ENCODE measurements at places on chromosomes 7 and 10. TPM values are rescaled to one million over a fixed set of nuclear protein-coding genes. Genes with fewer than 3 reads are reported as not detected.
A peak's percentile ranks its signal among the peaks of the same experiment; 100 is the strongest.

The DGKI gene
- 7.2 TPM for total RNA-seq

The CAV1 gene
- 465 TPM for total RNA-seq

The MEOX2 gene
- total RNA-seq = 12.9 TPM

- no peak for DNase-seq
These were observed 132.7 kb downstream of the SH3PXD2A start for GRCh38 chr10:103722632-103723031.

GRCh38 chr10:113291413-113291812 is 261.4 kb upstream of the HABP2 start:
- DNase-seq = no peak

DNA sequence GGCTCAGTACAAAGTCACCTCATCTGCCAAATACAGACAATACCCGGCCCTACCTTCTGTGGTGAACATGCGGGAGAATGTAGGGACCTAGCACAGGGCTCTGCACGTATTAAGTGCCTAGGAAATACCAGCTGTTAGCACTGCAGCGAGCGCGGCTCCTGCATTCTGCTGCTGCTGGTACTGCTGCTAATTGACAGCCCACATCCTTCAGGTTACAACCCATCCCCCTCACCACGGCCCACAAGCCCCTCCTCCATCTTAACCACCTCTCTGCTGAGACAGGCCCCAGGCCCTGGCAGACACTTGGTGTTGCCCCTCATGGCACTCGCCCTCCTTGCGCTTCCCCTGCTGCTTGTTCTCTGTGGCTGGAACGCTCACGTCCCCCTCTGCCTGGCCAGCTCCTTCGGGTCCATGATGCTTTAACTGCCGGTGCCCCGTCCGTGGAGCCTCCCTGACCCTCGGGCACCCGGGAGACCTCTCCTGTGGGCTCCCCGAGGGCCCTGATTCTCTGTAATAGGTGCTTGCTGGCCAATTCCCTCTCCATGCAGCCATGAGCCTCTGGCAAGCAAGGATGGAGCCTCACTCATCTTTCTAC is 53.3 kb upstream of the LOXL4 start:
- no peak for DNase-seq

DNA sequence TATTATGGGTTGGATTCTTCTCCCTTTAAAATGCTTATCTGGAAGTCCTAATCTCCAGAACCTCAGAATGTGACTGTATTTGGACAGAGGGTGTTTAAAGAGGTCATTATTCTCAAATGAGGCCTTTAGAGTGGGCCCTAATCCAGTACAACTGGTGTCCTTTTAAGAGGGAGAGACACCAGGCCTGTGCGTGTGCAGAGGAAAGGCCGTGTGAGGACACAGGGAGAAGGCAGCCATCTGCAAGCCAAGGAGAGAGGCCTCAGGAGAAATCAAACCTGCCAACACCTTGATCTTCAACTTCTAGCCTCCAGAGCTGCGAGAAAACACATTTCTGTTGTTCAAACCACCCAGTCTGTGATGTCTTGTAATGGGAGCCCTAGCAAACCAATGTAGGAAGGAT is 235.4 kb upstream of the MYO3A start:
- no peak for DNase-seq

The CYP3A4 gene
- 0.32 TPM for total RNA-seq

DNA sequence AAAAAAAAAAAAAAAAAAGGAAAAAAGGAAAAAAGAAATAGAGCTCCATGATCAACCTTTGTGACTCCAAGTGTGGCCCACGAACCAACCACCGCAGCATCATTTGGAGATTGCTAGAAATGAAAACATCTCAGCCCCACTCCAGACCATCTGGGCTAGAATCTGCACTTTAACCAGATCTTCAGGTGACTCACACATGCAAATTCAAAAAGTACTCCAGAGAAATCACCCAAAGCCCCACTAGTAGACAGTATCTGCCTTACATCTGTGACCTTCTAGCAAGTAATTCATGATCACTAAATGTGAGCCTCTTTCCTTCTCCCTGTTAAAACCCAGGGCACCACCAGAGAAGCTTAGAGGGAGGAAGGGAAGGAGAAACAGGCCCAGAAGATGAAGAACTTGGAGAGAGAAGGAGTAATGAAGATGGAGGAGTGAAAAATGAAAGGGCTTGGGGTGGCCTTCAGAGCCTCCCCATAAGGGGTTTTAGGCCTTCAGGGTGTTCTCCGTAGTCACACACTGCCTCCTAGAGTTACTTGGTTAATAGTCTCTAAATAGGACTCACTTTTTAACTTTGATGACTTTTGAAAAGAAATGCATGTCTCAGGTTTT is 94.0 kb downstream of the SLC37A3 start:
- no peak for DNase-seq

DNA sequence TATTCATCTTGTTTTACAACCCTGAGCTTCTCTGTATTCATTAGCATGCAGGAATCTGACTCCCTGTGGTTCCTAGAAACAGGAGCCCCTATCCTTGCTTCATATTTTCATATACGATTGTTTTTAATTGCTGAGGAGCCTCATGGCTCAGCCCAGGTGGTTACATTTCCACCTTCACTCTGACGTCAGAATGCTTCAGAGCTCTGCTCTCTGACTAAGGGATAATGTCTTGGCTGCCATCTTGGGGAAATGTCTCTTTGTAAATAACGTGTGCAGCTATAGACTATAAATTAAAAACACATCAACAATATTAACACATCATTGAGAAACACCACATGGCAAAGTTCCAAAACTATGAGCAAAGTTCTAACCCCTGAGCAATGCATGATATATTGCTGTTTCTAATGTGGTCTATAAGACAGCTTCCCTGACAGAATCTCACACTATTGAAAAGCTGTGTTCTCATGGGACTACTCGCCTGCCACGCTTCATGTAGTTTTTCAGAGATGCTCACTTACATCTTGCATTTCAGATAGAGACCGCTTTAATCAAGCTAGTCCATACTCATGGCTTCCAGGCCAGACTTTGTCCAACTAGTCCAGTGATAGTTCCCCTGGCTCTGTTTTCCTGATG is 227.0 kb downstream of the SORCS3 start:
- DNase-seq = no peak

The LRRC18 gene
- not detected for total RNA-seq

The BICC1 gene
- total RNA-seq = 14.2 TPM

- DNase-seq = peak; percentile 35
These were observed 3.3 kb downstream of the GRID1 start for GRCh38 chr10:86363184-86363832.

- no peak for DNase-seq
These were observed 94.9 kb downstream of the GFRA1 start for GRCh38 chr10:116178086-116178605.

GRCh38 chr10:125097409-125098070 is 62.8 kb downstream of the CTBP2 start:
- no peak for DNase-seq

GRCh38 chr7:158160199-158160598 is 427.4 kb downstream of the PTPRN2 start:
- no peak for DNase-seq

The CDNF gene
- total RNA-seq = 1.3 TPM

DNA sequence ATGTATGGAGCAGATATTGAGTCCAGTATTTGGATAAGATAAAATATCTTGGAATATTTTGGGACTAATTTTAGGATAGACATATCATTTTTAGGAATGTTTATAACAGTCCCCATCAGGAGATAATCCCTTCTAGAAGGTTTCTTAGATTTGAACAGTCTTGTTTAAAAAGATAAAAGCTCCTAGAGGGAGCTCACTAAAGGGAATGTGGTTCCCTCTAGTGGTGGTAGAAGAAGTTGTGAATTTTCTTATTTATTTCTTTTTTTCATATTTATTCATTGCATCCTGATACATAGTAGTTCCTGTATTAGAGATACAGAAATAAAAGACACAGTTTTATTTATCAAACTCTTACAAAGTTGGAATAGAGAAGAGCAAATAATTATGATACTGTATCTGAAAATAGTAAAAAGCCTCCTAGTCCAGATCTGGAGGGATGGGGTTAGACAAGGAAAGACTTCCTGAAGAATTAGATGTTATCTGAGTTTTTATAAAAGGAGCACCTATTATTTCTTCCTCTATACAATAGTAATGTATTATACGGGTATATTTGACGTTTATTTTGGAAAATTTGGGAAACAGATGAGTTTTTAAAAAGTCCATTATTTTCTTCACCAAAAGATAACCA is 24.5 kb upstream of the KLF14 start:
- no peak for DNase-seq

The NME8 gene
- total RNA-seq = not detected

GRCh38 chr10:52566471-52567246 is 205.9 kb downstream of the MBL2 start:
- no peak for DNase-seq

- no peak for DNase-seq
These were observed 900.3 kb upstream of the SORCS1 start for GRCh38 chr10:108064746-108065260.

The GGCT gene
- 22.0 TPM for total RNA-seq

DNA sequence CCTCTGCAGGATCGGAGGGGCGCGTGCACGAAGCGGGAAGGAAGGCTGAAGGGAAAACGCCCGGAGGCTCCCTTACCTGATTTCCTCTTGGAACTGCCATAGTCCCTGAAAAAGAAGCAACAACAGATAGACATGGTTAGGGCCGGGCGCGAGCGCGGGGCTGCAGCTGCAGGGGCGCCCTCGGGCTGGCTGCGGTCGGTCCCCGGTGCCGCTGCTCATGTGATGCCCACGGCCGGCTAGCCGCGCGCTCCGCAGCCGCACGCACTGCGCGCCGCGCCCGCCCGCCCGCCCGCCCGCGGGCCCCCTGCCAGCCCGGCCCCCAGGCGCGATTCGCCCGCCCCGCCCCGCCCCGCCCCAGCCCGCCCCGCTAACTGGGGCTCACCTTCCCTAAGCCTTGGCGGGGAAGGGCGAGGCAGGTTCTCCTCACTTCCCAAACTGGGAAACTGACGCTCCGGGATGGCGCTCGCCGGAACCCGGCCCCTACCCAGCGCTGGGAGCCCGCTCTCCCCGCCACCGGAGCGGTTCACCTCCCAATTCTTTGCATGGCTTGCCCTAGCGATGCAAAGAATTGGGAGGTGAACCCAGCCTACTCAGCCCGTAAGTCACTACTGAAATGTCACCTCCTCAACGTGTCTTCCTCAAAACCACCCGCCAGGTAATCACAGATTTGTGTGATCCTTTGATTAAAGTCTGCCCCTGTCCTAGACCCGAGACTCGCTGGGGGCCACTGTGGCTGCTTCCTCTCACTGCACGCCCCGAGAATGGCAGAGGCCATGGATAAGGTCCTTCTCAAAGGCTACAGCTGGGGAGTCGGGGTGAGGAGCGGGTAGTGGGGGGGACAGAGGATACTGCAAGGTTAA is 162.2 kb downstream of the SH3PXD2A start:
- no peak for DNase-seq

DNA sequence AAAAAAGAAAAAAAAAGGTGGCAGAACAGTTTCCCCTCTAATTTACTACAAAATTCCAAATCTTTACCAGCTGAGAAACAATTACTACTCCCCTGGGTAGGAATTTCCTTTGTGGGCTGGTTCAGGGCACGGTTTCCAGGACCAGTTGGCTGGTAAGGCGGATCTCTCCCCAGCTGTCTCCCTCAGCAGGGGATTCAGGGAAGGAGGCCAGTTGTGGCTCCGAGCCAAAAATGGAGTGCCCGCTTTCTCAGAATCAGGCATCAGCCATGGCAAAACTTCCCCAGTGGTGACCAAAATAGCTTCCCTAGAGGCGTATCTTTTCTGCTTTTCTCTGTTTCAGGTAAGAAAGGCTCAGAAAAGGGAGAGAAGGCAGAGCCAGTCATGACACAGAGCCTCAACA is 91.2 kb downstream of the ZNF22 start:
- no peak for DNase-seq

DNA sequence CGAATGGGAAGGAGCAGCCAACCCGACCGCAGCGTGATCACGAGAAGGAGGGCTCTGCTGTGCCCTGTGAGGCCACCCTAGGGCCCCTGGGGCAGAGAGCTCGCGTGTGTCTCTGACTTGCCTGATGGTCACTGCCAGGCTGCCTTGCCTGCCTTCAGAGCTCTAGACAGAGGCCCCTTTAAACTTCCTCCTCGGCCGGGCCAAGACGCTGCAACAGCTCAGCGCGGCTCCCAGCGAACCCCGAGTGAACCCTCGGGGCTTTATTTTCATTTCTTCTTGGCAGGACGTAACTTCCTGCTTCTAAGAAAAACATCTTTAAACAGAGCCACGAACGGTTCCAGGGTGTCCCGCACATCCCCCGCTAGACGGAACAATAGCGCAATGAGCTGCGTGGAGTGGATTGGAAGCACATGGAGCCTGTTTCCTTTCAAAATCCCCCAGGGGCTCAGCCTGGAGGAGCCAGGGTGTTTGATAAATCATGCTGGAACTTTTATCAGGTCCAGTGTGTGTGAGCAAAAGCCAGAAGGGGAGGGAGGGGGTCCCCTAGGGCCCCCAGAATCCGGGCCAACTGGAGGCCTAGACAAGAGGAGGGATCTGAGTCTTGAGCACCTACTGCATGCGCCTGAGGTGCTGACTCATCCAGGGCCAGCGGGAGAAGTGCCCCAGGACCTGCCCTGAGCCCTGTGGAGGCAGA is 134.1 kb upstream of the GDF10 start:
- peak; percentile 82 for DNase-seq

- no peak for DNase-seq
These were observed 255.1 kb upstream of the LRRN3 start for GRCh38 chr7:110835849-110836248.

DNA sequence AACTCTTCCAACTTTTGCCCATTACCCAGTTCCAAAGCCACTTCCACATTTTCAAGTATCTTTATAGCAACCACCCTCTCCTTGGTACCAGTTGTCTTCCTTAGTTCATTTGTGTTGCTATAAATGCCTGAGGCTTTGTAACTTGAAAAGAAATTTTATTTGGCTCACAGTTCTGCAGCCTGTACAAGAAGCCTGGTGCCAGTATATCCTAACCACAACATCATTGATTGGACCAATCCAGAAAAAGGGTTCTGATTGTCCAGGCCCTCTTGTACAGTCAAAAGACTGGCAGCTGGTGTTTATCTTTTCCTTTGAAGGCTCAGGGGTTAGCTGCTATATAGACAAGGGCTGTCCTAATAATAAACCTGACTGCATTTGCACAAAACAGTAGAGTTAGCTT is 21.1 kb upstream of the ABCC2 start:
- DNase-seq = no peak

DNA sequence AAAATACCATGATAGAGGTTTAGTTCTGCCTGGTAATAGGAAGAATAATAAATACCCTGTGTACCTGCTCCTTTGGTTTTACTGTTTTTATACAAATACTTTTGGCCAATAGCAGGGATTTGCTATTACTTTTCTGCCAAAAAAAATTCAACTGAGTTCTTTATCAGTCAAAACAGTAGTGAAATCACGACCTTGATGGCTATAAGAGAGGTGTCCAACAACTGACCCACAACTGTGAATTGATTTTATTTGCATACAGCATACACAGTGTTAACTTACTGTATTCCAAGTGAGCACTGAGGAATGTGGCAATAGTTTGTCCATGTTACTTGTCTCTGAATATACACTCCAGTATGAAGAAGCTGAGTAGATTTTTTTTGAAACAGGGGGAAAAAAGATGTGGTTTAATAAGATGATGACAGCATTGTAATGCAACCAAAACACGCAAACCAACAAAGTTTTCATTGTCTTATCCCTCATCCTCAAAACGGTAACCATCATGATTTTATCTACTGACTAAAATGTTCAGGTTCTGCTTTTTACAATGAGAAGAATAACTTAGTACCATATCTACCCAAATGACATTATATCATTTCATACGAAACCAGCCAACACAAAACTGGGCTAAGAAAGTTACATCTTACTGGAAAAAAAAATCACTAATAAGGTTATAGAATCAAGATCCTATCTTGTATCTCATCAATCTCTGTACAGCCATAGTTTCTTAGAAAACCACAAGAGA is 63.3 kb downstream of the GSAP start:
- DNase-seq = no peak

Data from left cardiac atrium (tissue), 4 donors.